ENCODE measurements at places on chromosomes 11 and 22.

- DNase-seq = no peak
These were observed 12.0 kb upstream of the MUC6 start for GRCh38 chr11:1048375-1049070.

DNA sequence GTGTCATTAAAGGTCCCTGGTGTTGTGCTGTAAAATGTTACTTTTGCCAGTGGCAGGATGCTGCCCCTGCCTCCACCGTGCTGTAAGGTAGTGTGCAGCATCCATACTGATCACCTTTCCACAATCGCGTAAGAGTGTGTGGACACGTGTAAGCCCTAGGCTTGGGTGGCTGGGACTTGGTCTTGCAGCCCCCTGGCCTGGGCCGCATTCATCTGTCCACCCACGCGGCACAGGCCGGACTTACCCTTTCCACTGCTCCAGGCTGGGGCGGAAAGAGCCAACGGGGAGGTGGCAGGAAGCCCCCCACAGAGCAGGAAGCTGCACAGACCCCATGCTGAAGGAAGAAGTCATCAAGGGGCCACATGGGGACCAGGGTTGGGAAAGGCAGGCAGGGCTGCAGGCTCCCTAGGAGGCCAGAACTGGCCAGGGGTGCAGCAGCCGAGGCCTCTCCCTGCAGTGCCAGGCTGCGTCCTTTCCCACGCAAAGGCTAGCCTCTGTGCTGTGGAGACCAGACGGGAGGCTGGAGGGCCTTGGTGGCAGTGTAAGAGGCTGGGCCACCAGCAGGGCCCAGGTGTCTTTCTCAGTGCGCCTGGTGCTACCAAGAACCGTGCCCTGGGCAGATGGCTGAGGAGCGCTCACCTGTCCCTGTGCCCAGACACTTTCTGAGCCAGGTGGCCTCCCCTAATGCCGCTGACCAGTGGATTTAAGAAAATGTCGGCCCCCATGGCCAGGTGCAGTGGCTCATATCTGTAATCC is 11.7 kb upstream of the TMEM191C start:
- no peak for DNase-seq

GRCh38 chr22:27836181-27836580 is 34.6 kb upstream of the MN1 start:
- no peak for DNase-seq

- DNase-seq = peak; percentile 23
These were observed 9.7 kb upstream of the PIK3IP1 start for GRCh38 chr22:31302006-31302405.

GRCh38 chr11:125593114-125593820 is 615 bp downstream of the STT3A start:
- peak; percentile 55 for DNase-seq

DNA sequence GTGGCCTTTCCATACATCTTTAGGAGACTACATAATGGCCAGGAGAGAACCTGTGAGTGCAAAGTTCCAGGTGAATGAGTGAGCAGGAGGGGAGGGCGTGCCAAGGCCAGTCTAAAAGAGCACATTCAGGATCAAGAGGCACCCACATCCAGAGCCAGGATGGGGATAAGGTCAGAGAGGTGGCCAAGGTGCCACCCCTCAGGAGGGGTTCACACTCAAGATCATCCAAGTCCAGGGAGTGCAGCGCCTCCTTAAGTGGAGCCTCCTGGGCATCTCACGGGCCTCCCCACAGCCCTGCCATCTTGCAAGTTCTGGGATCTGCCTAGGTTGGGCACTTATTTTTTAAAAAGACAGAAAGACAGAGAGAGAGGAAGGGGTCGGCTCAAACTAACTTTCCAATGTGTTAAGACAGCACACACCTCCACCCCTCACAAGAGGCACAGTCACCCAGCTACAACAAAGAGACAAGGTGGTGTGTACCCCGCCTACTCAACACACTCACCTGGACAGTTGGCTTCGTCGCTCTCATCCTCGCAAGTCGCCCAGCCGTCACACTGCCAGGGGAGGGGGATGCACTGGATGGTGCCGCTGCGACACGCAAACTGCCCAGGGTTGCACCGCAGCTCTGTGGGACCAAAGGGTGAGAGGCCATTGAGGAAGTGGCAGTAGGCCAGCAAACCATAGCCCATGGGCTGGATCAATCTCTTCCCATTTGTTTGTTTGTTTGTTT is 33.2 kb downstream of the DGCR2 start:
- no peak for DNase-seq

GRCh38 chr22:42769574-42770447 is 49.1 kb upstream of the A4GALT start:
- DNase-seq = no peak

GRCh38 chr22:28948424-28948823 is 65.1 kb downstream of the ZNRF3 start:
- no peak for DNase-seq

- no peak for DNase-seq
These were observed 69.7 kb upstream of the BMAL1 start for GRCh38 chr11:13207665-13208594.

All from NCI-H1092 (cell line).